ENCODE measurements at places on chromosomes 3 and 15. TPM values are rescaled to one million over a fixed set of nuclear protein-coding genes. Genes with fewer than 3 reads are reported as not detected.

DNA sequence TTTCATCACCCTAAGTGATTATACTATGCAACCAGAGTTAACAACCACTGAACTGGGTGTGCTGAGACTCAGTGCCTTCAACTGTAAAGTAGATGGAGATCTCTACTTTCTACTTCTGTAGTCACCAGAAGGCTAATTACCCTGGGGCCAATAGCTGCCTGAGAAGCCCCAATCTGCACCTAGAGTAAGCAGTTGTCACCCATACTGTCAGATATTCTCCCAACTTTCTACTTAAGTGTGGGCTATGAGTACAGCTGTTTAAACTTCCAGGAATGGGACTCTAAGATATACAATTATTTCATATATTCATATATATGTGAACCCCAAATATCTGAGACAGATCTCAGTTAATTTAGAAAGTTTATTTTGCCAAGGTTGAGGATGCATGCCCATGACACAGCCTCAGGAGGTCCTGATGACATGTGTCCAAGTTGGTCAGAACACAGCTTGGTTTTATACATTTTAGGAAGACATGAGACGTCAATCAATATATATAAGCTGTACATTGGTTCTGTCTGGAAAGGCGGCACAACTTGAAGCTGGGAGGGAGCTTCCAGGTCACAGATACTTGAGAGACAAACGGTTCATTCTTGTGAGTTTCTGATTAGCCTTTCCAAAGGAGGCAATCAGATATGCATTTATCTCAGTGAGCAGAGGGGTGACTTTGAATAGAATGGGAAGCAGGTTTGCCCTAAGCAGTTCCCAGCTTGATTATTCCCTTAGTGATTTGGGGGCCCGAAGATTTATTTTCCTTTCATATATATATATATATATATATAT is 41.9 kb downstream of the CCNL1 start:
- DNase-seq = no peak

GRCh38 chr3:21100656-21101359 is 650.2 kb downstream of the ZNF385D start:
- DNase-seq = no peak

GRCh38 chr3:160956785-160957184 is 148.4 kb downstream of the B3GALNT1 start:
- no peak for DNase-seq

GRCh38 chr3:86737517-86737916 is 253.4 kb downstream of the VGLL3 start:
- no peak for DNase-seq

- no peak for DNase-seq
These were observed 27.9 kb downstream of the FBXO45 start for GRCh38 chr3:196596355-196596754.

The GATM gene
- total RNA-seq = 268 TPM

- DNase-seq = no peak
These were observed 56.1 kb downstream of the CCNL1 start for GRCh38 chr3:157103860-157104259.
